ENCODE measurements at places on chromosomes 11 and 22.

DNA sequence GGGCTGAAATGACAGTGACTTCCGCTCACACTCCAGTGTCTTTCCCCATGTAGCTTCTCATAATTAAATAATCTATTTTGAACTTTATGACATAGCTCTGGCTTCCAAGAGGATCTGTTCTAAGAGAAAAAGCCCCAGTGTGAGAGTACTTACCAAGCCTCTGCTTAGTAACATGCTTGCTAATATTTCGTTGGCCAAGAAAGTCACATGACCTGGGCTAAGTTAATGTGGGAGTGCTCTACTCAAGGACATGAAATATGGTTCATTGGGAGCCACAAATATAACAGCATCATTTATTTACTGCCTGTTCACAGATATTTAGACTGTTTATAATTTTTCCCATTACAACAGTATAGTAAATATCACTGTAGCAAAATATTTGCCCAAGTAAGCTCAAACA, 42.5 kb downstream of the CCDC73 start:
- no peak for DNase-seq

GRCh38 chr22:36244522-36245391, 5.4 kb upstream of the APOL2 start:
- DNase-seq, result no peak

DNA sequence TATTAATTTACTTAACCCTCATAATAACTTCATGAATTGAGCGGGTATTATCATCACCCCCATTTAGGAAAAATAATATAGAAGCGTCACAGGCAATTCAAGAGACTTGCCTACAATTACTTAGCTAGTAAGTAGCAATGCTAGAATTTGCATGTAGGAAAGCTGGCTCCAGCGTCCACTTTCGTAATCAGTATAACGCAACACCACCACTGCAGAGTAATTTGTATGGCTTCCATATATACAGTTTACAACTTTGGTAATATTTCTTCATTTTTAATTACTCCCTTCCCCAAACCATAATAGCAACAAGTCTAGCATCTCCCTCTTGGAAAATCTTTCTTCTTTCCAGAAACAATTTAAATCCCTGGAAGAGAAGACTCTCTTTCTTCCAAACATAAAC, 89.9 kb upstream of the OR5AK2 start:
- no peak for DNase-seq

- no peak for DNase-seq
These were observed 2.8 kb upstream of the JHY start for GRCh38 chr11:122879785-122880184.

All from AML-193 (cell line).